ENCODE measurements at places on chromosomes 3 and 15. TPM values are rescaled to one million over a fixed set of nuclear protein-coding genes. Genes with fewer than 3 reads are reported as not detected.

DNA sequence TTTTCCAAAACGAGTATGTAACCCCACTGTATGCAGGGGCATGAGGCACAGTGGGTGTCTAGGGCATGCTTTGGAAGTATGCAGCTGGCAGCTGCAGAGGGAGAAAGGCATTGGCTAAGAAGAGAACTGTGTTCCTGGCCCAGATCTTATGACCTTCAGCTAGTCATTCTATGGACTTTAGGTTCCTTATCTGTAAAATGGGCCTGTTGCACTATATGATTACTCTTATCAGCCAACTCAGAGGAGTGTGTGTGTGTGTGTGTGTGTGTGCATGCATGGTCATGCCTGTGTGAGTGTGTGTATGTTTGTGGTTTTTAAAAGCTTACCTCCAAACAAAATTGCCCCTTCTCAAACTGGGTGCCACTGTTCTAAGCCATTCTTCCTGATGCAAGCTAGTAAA is 27.4 kb upstream of the CHST2 start:
- no peak for DNase-seq

DNA sequence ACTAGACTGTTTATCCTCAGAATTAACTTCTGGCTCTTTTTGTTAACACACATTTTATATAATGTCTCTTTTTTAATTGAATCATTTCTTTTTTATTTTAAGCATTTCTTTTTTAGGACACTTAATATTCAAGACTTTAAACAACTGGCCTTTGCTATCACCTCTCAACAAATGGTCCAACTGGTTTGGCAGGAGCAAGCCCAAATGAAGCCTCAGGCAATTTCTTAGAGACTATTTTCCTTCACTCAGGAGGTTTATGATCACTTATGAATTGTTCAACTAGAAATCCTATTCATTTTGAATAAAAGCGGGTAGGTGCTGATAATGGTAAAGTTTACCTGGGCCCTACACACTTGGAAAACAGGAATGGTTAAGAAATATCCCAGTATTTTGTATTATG is 705.6 kb upstream of the GBE1 start:
- DNase-seq: no peak

DNA sequence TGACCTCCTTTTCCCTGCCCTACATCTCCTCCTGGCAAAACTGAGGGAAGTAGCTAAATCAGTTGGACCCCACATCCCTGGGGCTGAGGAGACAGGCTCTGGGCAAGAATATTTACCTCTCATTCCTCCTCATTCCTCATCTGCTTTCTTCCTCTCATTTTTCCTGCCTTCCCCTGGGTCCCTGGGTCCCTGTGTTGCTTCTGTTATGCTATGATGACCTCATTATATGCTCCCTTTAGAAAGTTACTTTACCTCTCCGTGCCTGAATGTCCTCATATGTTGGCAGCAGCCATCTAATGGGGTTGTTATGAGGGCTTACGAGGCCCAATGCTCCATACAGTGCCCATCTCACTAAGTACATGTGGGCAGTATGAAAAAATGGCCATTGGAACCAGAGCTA is 1.2 kb upstream of the SHC4 start:
- no peak for DNase-seq

DNA sequence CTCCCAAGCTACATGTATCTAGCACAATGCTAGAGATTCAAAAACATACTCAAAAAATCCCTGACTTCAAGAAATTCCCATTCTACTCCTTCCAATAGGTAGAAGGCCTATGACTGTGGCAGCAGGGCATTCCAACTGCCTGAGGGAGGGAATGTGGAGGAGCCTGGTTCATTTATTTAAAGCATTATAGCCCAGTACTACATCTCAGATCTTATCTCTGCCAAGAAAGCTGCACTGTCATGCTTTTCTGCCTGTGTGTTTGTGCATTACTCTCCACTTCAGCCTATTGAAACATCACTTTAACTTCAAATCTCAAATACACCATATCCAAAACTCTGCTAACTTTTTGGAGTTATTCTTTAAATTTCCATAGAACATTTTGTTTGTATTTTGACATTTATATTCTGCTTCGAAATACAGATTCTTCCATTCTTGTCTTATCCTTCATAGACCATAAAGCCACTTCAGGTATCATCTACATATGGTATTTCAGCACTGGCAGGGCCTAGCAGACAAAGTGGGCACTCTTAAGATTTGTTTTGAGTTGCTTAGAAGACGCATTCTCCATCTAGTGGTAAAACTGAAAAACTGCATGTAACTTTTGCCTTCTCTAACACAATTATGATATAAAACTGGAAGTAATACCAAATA is 59.1 kb upstream of the NEDD4 start:
- peak; percentile 28 for DNase-seq

MORC1 gene
- not detected for total RNA-seq

CCR9 gene
- not detected for total RNA-seq

SEMA7A gene
- total RNA-seq: 36.2 TPM

CYB561D2 gene
- total RNA-seq: 25.3 TPM

Measured in Daoy (cell line).